ENCODE measurements at places on chromosomes 7 and 10.

- DNase-seq: no peak
Measured at GRCh38 chr10:126930131-126930882, 25.1 kb downstream of the DOCK1 start.

DNA sequence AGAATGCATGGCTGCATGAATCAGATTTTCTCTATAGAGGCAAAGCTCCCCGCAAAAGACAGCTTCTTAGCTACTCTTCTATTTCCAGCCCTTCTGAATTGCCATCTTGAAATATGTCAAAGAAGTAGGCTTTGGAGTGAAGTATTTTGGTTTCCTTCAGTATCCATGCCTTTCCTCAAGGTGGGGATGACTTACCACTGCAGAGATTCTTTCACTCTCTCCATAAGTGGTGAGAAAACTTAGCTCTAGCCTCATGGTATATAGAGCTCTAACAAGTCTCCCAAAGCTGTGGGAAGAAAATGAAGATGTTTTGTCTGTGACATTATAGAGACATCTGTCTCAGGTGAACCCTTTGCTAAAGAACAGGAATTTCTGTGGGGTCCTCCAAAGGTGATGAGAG lies 89.6 kb upstream of the ITGB1 start:
- DNase-seq: no peak

- no peak for DNase-seq
Measured at GRCh38 chr7:94578614-94579013, 69.0 kb downstream of the CASD1 start.

GRCh38 chr7:137036768-137037167 lies 168.3 kb downstream of the CHRM2 start:
- no peak for DNase-seq

DNA sequence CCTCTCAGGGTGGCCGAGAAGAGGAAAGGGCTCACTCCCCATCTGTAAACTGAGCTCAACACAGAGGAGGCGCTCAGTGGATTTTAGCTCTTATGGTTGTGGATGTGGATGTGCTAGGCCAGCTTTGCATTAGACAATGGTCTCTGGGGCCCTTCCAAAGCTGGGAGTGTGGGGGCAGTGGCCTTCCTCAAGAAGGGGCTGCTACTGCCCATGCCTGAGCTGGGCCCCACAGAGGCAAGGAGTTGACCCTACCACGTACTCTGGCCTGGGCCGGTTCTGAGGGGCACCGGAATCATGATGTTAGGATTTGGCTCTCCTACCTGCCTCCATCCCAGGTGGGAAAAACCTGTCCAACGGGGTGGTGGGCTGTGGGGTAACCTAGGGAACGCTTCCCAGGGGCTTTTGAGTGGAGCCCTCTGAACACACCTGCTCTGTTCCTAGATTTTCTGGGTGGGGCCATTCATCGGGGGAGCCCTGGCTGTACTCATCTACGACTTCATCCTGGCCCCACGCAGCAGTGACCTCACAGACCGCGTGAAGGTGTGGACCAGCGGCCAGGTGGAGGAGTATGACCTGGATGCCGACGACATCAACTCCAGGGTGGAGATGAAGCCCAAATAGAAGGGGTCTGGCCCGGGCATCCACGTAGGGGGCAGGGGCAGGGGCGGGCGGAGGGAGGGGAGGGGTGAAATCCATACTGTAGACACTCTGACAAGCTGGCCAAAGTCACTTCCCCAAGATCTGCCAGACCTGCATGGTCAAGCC lies 11.5 kb downstream of the AQP1 start:
- no peak for DNase-seq

- peak; percentile 73 for DNase-seq
Measured at GRCh38 chr7:100674411-100675104, 1.0 kb downstream of the GNB2 start.

DNA sequence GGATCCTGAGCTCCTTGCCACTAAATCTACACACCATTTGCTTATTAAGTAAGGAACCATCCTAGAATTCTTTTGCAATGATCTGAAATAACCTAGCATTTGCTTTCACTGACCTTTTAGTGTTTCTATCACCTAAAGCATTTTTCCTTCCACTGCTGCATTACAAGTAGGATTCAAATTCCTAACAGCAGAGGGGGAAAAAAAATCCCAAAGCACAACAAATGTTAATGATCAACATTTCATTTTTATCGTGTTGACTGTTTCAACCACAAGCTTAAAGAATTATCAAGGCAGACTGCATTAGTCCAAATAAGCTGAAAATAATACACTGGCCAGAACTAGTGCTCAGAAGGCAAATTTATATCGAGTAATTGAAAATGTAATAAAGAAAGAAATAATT lies 174.7 kb upstream of the TCF7L2 start:
- no peak for DNase-seq

DNA sequence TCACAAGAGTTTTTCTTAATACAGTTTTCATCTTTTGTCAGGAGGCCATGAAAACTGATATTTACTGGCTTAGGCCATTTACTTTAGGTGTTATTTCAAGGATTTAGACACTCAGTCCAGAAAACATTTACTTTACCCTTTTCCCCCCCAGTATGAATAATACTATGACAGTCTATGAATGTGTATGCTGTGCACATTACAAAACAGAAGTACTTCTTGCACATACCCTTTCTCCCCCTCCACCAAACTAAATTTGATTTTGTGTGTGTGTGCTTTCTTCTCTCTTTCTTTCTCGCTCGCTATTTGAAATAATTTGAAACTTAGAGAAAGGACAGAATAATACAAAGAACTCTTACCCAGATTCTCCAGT lies 41.3 kb downstream of the RBM33 start:
- DNase-seq: no peak

DNA sequence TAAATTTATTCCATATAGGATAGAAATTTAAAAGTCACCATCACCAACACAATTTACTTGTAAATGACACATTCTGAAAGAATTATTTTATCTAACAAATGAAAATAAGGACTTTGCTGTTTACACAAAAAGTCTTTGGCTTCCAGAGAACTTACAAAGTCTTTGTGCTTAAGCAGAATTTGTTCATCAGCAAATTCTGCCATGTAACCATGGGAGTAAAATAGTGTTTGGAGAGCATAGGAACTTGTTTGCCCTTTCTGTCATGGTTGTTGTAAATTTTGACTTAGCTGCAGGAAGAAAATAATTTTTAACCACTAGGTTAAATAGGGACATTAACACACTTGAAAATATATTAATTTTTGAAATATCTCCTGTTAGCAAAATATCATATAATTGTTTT lies 15.2 kb downstream of the FGL2 start:
- no peak for DNase-seq

DNA sequence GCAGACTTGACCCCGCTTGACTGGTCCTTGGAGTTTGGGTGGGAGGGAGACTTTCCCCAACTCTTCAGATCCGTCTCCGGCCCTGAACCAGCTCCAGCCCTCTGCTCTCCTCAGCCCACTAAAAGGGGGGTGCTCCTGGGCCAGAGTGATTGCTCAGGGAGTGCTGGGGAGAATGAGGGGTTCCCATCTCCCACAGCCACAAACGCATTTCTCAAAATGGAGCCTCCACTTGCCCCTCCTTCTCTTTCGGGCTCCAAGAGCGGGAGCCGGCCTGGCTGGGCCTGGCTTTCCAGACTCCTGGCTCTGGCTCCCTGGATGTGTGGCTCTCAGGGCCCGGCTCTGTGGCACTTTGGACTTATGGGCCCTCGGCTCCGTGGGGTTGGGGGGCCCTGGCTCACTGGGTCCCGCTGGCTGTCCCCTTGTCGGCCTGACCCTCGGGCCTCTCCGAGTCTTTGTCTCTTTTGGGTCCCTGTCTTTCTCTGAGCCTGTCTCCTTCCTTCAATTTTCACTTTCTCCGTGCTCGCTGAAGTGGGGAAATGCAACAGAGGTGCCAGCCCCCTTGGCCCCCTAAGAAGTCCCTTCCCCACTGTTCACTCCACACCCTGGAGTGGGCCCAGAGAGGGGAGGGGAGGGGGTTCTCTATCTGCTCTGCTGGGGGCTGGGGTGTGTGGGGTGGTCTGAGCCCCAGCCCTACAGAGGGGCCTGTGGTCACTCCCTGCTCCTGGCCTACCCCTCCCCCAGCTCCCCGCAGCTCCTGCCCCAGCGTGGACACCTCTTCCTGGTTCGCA lies 713 bp downstream of the LZTS2 start:
- DNase-seq: peak; percentile 45

GRCh38 chr10:15067154-15067553 lies 21.4 kb downstream of the ACBD7 start:
- no peak for DNase-seq

DNA sequence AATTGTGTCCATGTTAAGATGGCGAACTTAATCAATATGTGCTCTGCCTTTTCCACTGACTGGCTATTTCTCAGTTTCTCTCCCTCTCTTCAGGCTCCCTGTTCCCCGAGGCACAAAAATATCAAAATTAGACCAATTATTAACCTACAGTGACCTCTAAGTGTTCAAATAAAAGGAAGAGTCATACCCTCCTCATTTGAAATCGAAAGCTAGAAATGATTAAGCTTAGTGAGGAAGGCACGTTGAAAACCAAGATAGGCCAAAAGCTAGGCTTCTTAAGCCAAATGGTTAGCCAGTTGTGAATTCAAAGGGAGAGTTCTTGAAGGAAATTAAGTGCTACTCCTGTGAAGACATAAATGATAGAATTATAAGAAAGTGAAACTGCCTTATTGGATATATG lies 81.1 kb upstream of the MBL2 start:
- DNase-seq: no peak
